ELF-1 (cell line): ENCODE measurements at places on chromosomes 1 and 21.

- DNase-seq, result no peak
These were observed 43.0 kb downstream of the TRIM11 start for GRCh38 chr1:228363686-228364067.

DNA sequence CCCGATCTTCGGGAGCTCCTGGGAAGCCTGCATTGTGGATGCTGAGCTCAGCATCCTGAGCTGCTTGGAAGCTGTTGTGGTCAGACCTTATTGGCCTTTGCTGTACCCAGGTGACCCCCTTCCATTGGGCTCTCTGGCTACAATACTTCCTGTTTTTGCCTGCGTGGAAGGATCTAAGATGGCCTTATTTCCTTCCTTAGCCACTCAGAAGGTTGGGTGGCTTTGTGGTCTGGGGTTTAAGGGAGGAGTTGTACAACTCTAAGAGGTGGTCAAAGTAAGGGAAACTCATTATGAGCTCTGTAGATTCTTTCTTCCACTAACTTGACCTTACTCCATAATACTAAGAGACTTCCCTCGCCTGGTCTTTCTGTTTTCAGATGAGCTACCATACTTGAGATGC, 17.7 kb downstream of the PFKFB2 start:
- DNase-seq, result no peak

- no peak for DNase-seq
These were observed 107.7 kb upstream of the COL6A1 start for GRCh38 chr21:45873866-45874265.

- DNase-seq, result no peak
These were observed 138.6 kb upstream of the NGF start for GRCh38 chr1:115476616-115477015.

GRCh38 chr1:16926491-16927073, 4.9 kb downstream of the CROCC start:
- peak; percentile 75 for DNase-seq

DNA sequence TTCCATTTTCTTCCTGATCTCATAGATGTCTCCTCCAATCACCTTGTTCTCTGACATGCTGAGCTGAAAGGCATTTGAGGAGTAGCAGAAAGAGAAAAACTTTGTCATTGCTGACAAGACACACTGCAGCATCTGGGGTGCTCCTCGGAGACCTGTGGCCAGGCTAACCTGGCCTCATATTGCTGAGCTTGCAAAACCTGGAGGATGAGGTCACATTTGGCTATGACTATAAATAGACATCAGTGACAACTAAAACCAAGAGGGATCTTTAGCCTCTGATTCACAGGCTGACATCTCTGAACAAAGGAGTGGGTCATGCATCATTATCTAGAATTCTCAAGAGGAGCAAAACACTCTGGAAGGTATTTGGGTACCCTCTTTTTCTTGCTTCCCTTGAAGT, 83.7 kb downstream of the PROX1 start:
- no peak for DNase-seq

- no peak for DNase-seq
These were observed 89.7 kb upstream of the HMCN1 start for GRCh38 chr1:185644531-185644930.

DNA sequence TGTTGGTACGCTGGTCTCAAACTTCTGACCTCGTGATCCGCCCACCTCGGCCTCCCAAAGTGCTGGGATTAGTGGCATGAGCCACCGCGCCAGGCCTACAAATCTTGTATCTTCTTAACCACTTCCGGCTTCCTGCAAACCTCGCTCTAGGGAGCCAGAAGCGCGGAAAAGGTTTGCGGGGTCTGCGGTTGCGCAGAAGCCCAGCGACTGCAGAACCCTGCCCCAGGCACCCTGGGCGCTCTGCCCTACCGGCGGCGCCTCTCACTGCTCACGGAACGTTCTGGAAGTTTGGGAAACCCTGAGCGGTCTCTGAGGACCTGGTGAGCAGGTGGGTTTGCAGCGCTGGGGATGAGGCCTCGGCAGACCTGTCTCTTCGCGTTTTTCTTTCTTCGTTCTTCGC, at the start of gene C1orf146:
C1orf146 (plus strand) TSS at position 195 of the 400 bp plus-strand sequence. CDS start 13,506 bp downstream, outside the sequence.
- no peak for DNase-seq

- DNase-seq, result no peak
These were observed 15.8 kb downstream of the UBE4B start for GRCh38 chr1:10048601-10049000.

DNA sequence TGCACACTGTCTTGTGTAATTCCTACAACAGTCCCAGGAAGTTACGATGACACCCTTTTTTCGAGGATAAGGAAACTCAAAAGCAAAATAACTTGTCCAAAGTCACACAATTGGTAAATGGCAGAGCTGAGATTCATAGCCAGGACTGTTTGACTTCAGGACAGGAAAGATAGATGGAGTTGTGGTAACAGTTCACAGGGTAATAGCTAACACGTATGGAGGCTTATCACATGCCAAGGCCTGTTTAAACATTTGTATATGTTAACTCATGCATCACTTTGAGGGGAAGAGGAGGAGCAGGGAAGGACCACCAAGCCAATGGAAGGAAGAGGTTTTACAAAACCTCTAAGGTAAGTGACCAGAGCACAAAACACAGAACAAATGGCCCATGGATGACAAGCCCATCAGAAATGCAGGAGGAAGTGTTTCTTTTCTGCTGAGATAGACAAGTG, 2.8 kb downstream of the DHCR24 start:
- DNase-seq, result no peak

- DNase-seq, result no peak
These were observed 43.5 kb downstream of the OPRD1 start for GRCh38 chr1:28855469-28855951.

DNA sequence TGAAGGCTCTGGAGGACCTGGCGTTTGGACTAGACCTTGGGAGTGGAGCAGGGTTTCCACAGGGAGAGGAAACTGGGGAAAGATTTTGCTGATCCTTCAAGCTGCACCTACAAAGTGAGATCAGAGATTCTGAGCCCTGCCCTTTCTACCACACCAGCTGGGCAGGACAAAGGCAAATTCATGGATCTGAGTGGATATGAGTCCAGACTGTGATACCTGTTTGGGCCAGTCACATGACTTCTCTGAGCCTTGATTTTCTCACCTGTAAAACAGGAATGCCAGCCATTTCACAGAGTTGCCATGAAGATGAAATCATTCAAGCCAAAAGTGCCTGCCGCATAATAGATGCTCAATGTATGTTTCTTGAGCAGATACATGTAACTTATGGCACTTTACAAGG, 4.9 kb upstream of the RASSF5 start:
- DNase-seq, result no peak

GRCh38 chr1:48793863-48794262, 17.2 kb upstream of the BEND5 start:
- no peak for DNase-seq

DNA sequence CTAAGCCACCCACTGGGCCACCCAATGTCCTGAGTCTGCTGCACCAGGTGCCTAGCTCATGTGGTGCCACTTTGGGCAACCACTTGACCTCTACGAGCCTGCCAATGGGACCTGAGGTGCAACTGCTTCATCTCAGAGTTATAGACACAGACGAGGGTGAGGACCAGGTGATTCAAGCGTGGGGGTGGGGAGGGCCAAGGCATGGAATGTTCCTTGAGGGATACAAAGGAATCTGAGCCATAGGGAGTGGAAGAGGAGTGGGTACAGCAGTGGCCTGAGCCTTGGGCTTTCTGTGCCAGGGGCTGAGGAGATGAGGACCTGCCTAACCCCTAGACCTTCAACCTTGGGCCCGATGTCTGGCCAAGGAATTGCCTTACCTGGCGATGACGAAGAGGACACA, 209.1 kb downstream of the GRIK3 start:
- no peak for DNase-seq

- DNase-seq, result peak; percentile 51
These were observed 7.0 kb downstream of the ENSA start for GRCh38 chr1:150622303-150622975.

DNA sequence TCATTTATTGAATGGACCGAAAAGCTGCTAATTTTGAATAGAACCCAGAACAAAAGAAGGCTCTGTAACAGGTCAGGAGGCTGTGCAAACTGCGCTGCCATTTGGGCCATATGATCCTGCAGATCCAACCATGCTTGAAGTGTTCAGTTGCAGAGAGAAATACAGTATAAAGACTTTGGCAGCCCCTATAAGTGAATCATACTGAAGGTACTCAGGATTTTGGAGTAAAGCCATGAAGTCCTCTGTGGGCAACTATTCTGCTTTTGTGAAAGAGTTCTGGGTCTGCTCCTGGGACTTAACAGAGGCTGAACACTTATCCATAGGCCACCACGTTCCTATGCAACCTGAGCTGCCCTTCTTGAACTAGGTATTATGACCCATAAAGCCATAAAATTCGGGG, 1613.6 kb upstream of the PRMT6 start:
- no peak for DNase-seq

DNA sequence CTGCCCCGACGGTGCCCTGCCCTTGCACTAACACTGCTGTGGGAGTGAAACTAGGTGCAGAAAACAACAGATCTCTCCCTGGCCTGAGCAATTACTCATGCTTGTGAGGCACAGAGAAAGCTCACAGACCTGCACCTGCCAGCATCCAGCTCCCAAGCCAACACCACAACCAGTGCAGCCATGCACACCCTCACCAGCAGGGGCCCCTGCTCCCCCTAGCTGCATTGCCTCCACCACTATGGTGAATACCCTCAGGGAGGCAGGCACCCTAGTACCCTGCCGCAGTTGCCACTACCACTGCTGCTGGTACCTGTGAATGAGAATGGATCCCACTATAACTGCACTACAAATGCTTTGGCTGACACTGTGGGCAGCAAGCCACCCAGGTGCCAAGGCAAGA, 7.1 kb upstream of the DIRAS3 start:
- DNase-seq, result peak; percentile 39

DNA sequence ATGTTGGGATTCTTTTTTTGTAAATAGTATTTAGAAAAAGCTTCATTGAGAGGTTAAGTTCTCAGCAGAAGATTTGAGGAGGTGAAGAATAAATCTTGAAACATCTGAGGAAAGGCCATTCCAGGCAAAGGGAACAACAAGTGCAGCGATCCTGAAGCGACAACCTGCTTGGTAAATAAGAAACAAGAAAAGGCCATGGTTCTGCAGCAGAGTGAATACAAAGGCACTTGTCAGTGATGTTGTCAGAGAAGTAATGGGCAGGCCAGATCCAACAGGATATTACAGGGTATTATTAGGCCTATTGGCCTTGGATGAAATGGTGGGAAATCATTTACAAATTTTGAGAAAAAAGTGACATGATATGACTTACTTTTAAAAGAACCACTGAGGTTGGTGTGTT, 960.0 kb downstream of the PLA2G4A start:
- DNase-seq, result no peak

GRCh38 chr1:169346036-169346589, 21.5 kb downstream of the NME7 start:
- DNase-seq, result no peak

DNA sequence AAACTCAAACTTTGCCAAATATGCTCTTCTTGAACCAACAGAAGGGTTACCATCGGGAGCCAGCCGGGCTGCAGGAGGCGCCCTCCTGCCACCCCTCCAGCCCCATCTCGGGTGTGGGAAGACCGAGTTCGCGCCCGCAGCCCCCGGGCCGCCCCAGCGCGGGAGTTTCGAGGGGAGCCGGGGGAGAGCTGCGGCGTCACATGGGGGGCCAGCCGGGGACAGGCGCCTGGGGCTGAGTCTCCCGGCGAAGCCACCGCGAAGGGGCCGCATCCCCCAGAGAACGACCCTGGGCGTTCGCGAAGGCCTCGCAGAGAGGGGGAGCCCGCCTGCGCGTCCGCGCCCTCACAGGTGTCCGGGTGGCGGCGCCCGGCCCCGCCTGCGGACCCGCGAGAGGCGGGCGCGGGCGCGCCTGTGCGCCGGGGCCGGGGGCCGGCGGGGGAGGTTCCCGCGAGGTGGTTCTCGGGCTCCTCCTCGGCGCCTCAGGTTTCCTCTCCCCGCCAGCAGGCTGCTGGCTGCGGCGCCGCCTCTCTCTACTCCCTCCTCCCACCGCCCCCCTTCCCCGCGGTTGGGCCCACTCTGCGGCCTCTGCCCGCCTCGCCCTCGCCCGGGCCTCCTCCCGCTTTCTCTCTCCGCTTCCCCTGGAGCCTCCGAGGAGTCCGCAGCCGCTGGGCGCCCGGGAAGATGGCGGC, at the start of gene RAVER2:
RAVER2 (plus strand) TSS at position 584 of the 689 bp plus-strand sequence; CDS start at position 682, 98 bp downstream.
- DNase-seq, result peak; percentile 65

- DNase-seq, result no peak
These were observed 29.5 kb downstream of the TLCD4 start for GRCh38 chr1:95146637-95147036.

DNA sequence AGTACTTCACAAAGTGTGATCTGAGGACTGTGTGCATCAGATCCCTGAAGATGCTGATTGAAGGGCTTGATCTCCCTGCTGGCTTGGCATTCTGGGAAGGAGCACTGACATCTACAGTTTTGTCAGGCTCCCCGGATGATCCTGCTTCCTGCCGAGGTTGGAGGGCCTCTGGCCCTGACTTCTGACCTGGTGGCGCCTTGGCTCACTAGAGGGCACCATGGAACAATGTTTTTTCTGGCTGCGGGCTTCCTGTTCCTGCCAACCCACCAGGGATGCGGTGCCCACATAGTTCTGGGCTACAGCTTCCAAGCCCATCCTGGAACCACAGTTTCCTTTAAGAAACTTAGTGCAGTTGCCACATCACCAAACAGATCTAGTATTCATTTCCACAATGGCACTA, 38.8 kb upstream of the RASAL2 start:
- DNase-seq, result peak; percentile 70

GRCh38 chr1:205588636-205589035, 43.2 kb downstream of the ELK4 start:
- peak; percentile 42 for DNase-seq

DNA sequence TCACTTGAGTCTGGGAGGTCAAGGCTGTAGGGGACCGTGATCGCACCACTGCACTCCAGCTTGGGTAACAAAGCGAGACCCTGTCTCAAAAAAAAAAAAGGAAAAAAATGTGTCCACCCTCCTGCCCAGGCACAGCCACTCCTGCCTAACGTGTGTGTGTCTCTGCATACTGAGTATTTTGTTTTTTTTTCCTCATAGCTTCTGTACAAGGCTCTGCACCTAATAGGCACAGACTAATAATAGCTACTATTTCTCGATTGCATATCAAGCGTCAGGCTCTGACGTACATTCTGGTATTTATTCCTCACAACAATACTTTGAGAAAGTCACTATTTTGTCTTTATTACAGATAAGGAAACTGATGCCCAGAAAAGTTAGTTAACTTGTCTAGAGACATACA, 5.0 kb downstream of the PTGFRN start:
- no peak for DNase-seq

DNA sequence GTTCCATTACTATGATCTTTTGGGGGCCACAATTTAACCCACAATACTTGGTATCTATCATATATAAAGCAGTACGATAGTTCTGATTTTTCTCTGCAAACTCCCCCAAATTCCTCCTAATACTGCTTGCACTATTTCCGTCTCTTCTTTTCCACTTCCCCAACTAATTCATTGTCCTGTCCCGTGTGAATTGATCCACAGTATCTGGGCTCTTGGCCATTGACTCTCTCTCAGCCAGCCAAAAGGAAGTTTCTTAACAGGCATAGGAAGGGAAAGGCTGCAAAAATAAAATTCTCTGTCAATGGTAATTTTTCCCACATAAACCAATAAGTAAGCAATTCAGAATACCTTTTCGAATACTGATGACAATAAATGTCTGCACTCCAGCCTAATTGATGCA, 91.7 kb upstream of the DSCAM start:
- no peak for DNase-seq
